Skin of body (tissue), 3 donors: ENCODE measurements at places on chromosomes 1 and 21. TPM values are rescaled to one million over a fixed set of nuclear protein-coding genes. Genes with fewer than 3 reads are reported as not detected.

GNPAT gene
- 35.4 TPM for total RNA-seq

UQCRHL gene
- total RNA-seq: 4.2 TPM

SPRR3 gene
- total RNA-seq: 0.69 TPM

CSF3R gene
- total RNA-seq: 21.7 TPM

BRDT gene
- not detected for total RNA-seq

C8A gene
- total RNA-seq: not detected

RNU1-2 gene
- total RNA-seq: 34,682 TPM

SLFNL1 gene
- total RNA-seq: 0.30 TPM

IFT25 gene
- 32.4 TPM for total RNA-seq

FMOD gene
- total RNA-seq: 31.9 TPM

RNF223 gene
- total RNA-seq: 0.69 TPM

LRRC53 gene
- total RNA-seq: not detected

DNM3 gene
- total RNA-seq: 5.2 TPM

CDKN2C gene
- total RNA-seq: 18.1 TPM

GBP3 gene
- total RNA-seq: 7.2 TPM

ASCL5 gene
- not detected for total RNA-seq

KCNQ4 gene
- 1.8 TPM for total RNA-seq

TYW3 gene
- 13.1 TPM for total RNA-seq

TDRD5 gene
- total RNA-seq: 0.59 TPM

OR2T11 gene
- total RNA-seq: not detected

PLPPR4 gene
- total RNA-seq: 3.9 TPM

CACNA1S gene
- 5.3 TPM for total RNA-seq

NEGR1 gene
- total RNA-seq: 9.1 TPM

DRAXIN gene
- 0.59 TPM for total RNA-seq

NAV1 gene
- 19.4 TPM for total RNA-seq

C1orf185 gene
- total RNA-seq: not detected

GREM2 gene
- 5.6 TPM for total RNA-seq

AKT3 gene
- 26.7 TPM for total RNA-seq

LRRN2 gene
- 0.89 TPM for total RNA-seq

CHIA gene
- 0.20 TPM for total RNA-seq

CELA2B gene
- total RNA-seq: 0.30 TPM

COL8A2 gene
- 10.7 TPM for total RNA-seq

ZYG11A gene
- 0.30 TPM for total RNA-seq

HORMAD1 gene
- 0.39 TPM for total RNA-seq

IVNS1ABP gene
- 140 TPM for total RNA-seq

PDC gene
- total RNA-seq: not detected

LPGAT1 gene
- 27.0 TPM for total RNA-seq

RUNX3 gene
- total RNA-seq: 1.9 TPM

POLR3C gene
- total RNA-seq: 18.8 TPM

PADI3 gene
- total RNA-seq: 15.8 TPM

HLX gene
- 10.9 TPM for total RNA-seq

RGS1 gene
- 13.0 TPM for total RNA-seq

MORN1 gene
- 10.3 TPM for total RNA-seq

HHIPL2 gene
- 0.10 TPM for total RNA-seq

GUCA2A gene
- not detected for total RNA-seq

TSEN15 gene
- total RNA-seq: 25.3 TPM

SPRR1A gene
- total RNA-seq: 6.1 TPM

S100A8 gene
- 337 TPM for total RNA-seq

TMEM82 gene
- not detected for total RNA-seq

TXNDC12 gene
- 14.9 TPM for total RNA-seq

SASS6 gene
- total RNA-seq: 3.7 TPM

C1QC gene
- total RNA-seq: 24.7 TPM
